ENCODE measurements at places on chromosomes 16 and 17. TPM values are rescaled to one million over a fixed set of nuclear protein-coding genes. Genes with fewer than 3 reads are reported as not detected.
A peak's percentile ranks its signal among the peaks of the same experiment; 100 is the strongest.

GRCh38 chr17:31416503-31416923 lies 25.0 kb downstream of the RAB11FIP4 start:
- DNase-seq, result no peak

The SULT1A2 gene
- total RNA-seq, result 1.0 TPM

GRCh38 chr17:34400301-34400931 lies 37.4 kb upstream of the CCL1 start:
- DNase-seq, result no peak

GRCh38 chr17:3529817-3530741 lies 27.5 kb downstream of the TRPV3 start:
- DNase-seq, result no peak

- no peak for DNase-seq
Observed at GRCh38 chr17:15894258-15894657, 50.7 kb upstream of the ADORA2B start.

GRCh38 chr16:85863384-85863774 lies 35.6 kb upstream of the IRF8 start:
- peak; percentile 12 for DNase-seq

DNA sequence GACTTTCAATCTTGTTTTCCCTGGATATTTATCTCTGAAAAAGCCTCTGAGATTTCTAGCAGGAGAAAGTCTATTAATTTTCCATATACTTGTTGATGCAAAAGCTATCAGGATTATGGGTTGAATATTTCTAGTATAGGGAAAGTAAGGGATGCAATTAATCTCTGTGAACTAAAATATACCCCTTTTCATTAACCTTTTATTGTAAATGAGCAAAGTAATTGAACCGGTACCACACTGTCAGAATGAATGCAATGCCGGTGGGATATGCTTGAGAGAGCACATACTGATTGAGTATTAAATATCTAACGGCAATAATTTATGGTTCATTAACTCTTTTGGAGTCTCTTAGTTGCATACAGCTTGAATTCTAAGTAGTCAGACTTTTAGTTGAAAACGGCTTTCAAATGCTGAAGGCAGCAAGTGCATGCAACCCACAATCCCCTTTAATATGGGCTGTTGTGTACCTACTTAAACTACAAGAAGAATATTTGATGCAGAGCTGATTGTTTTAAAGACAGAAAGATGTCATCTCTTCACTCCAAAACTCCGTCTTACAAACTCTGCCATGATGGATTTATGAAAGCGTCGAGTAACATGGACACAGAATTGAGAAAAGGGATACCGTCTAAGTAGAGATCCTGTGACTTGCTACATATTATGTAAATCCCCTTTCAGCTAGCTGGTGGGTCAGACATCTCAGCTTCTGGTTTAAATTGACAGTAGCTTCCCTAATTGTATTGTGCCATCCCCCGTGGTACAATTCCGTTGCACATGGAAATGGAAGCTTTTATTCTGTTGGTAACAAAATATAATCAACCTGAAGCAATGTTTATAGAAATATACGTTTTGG lies 141.3 kb upstream of the CDH8 start:
- DNase-seq, result no peak

GRCh38 chr17:61239327-61239726 lies 160.3 kb upstream of the TBX2 start:
- DNase-seq, result no peak

DNA sequence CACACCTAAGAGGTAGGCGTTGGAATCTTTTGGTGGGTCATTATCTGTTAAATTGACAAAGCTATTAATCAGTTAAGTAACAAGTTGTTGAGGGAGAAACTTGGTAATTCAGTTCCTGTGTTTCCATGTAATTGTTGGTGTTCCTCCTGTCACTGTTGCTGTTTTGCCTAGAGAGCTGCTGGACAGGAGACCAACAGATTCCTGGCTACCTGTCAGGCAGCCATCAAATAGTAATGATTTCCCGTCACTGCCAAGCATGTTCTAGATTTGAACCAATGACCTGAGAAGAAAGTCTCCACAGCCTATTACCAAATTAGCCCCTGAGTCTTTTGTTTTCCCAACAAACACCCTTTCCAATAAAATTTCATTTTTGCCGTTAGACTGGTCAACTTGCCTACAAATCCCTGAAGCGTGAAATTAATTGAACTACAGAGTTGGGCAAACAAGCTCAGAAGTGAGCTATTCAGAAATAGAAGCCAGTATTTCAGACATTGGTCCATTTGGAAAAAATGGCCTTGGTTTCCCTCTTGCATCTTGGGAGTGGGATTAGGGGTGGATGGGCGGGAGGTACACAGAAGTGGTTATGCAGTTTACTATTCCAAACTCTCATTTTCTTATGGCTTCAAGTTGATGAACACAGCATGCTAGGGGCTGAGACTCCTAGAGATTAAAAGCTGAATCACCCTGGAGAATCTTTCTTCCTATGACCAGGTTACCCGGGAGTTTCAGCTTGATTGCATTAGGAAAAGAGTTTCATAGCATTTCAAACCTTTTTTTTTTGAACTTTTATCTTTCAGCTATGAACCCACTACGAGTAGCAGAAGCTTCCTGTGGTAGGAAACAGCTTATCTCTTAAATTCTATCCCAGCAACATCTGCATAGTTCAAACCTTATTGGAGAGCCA lies 262.8 kb upstream of the MAF start:
- no peak for DNase-seq

- no peak for DNase-seq
Observed at GRCh38 chr16:29303520-29303919, 103.0 kb downstream of the NPIPB11 start.

The RRAD gene
- not detected for total RNA-seq

The TNFRSF17 gene
- total RNA-seq, result not detected

The PRAC2 gene
- total RNA-seq, result not detected

The PDILT gene
- not detected for total RNA-seq

The CYBA gene
- total RNA-seq, result not detected

- no peak for DNase-seq
Observed at GRCh38 chr17:28505986-28506665, at the start of gene FOXN1. FOXN1 (plus strand) TSS chr17:28506348; CDS start chr17:28523970, 17,622 bp downstream.

DNA sequence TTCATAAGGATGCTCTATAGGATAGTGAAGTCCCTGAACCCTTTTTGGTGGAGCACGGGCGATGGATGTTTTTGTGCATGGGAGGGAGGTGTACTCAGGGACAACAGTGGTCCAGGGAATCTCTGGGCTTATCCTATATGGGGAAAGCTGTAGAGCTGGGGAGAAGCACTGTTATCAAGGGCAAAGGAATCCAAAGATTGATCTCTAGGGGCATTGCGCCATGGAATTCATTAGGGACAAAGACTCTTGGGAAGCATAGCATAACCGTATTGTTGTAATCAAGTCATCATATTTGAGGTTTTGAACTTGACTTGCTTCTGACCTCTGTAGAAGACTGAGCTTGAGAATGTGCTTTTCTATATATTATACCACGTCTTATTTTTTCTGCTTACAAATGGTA lies 172.9 kb upstream of the ZFHX3 start:
- DNase-seq, result no peak

- no peak for DNase-seq
Observed at GRCh38 chr16:75326333-75326732, 74.9 kb upstream of the BCAR1 start.

DNA sequence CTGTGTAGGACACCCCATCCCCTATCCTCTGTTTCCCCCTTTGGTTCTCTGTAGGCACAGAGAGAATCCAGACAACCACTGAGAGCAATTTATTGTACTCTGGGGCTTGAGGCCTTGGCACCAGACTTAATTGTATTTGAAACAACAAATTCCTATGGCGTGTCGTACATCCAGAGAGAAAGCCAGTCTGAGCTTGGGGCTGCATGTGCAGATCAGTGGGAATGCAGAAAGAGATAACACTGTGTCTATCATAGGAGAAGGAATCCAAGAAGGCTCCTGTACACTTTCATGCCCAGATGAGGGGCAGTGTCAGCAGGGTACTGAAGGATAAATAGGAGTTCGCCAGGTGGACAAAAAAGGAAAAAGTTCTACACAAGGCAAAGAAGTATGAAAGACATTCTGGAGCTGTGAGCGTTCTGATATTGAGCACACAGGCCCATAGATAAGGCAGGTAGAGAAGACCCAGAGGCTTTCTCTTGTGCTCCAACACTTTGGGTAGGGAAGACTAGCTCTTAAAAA lies 22.0 kb upstream of the IL4R start:
- DNase-seq, result no peak

DNA sequence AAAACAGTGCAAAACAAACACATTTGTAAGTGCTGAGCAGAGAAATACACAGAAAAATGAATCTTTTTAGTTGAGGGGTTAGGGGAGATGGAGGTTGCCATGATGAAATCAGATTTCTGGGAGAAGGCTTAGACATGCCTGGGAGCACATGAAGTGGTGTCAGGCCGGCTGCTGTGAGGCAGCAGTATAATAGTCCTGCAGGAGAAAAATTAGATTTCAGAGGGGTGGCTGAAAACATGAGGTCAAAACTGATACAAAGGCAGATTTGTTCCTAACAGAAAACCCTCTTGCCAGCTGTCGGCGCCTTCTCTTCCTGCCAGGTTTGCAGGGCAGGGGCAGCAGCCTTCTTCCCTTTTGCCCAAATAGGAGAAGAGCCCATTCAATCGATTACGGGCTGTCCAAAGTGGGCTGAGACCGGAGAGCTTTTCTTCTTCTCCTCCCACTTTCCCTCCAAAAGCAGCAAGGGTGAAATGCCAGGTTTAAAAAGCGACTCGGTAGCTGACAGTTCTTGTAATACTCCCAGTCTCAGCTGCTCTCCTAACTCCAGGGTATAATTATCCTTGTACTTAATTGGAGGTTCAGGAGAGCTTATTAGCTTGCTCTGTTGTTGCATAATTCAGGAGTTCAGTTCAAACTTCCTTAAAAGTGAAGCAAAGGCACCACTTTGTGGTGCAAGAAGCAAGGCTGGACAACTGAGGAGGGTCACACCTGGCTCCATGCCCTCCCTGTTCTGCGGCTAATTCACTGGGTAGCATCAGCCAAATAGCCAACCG lies 80.0 kb downstream of the PCTP start:
- DNase-seq, result no peak

DNA sequence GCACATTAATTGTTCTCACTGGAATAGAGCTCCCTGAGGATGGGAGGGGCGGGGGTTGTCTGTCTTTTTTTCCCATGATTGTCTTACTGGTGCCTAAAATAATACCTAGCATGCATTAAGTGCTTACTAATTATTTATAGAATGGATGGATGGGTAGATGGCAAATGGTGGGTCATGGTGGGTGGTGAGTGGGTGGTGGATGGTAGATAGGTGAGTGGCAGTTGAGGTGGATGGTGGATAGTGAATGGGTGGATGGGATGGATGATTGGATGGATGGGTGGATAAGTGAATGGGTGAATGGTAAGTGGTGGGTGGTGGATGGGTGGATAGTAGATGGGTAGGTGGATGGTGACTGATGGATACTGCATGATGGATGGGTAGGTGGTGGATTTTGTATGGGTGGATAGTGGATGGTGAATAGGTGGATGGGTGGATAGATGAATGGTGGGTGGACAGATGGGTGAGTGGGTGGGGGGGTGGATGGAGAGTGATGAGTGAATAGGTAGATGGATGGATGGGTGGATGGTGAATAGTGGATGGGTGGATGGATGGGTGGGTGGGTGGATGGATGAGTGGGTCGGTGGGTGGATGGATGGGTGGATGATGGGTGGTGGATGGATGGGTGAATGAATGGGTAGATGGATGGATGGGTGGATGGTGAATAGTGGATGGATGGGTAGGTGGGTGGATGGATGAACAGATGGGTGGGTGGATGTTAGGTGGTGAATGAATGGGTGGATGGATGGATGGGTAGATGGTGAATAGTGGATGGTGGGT lies 51.6 kb downstream of the RBFOX3 start:
- no peak for DNase-seq

The TEX19 gene
- 1.4 TPM for total RNA-seq

The CYB5D1 gene
- total RNA-seq, result 4.8 TPM

DNA sequence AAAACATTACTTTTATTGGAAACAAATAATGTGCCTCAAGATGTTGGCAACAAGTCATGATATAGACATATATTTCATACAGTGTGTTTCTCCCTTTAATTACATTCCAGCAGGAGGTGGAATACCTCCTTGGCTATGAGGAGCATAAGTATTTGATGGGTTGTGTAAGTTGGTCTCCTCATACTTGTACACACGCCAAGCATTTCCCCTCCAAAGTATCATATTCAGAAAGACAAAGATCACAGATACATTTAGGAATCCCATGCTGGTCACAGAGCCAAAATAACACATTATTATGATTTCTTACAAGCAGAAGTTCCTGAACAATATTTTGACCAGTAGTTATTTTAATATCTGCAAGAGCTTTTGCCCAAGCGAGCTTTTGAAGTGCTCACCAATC lies 57.8 kb downstream of the WSB1 start:
- DNase-seq, result no peak

GRCh38 chr17:53426505-53426904 lies 396.2 kb upstream of the KIF2B start:
- DNase-seq, result no peak

- peak; percentile 86 for DNase-seq
Observed at GRCh38 chr16:19118938-19119431, 5.2 kb downstream of the ITPRIPL2 start.

- DNase-seq, result peak; percentile 20
Observed at GRCh38 chr17:57735707-57736106, 9.4 kb downstream of the CCDC182 start.

GRCh38 chr17:49190932-49191331 lies 19.4 kb downstream of the GNGT2 start:
- no peak for DNase-seq

GRCh38 chr17:65121916-65122806 lies 15.0 kb upstream of the RGS9 start:
- DNase-seq, result no peak

The KRT33A gene
- total RNA-seq, result not detected

DNA sequence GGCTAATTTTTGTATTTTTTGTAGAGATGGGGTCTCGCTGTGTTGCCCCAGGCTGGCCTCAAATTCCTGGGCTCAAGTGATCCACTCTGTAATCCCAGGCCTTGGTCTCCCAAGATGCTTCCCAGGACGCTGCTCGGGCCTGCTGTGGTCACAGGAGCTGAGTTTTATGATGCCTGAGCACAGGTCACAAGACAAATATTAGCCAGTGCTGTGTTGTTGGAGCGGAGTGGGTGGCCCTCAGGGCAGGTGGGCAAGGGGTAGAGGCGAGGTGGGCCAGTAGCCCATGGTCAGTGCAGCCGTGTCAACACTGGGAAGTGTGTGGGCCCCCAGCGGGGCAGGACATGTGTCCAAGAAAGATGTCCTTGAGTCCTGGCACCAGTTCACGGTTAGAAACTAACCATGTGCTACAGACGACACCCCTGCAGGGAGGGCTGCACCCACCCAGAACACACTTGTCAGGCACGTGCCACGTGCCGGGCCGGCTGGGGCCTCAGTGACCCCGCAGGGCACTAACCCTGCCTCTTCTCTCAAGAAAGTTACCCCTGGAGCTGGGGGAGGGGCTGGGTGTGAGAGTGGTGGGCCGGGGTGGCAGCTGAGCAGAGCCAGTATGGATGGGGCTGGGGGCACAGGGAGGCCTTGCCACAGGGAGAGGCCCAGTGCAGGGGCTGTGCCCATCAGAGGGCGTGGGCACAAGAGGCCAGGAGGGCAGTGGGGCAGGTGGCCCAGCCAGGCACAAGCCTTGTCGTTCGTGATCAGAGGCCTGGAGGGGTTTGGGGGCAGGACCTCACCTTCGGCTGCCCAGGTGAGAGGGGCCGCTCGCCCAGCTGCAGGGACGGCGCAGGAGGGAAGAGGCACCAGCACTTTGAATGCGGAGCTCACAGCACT lies 103.1 kb upstream of the CHMP6 start:
- DNase-seq, result no peak

The MRPL12 gene
- 51.9 TPM for total RNA-seq

- no peak for DNase-seq
Observed at GRCh38 chr17:82629748-82630147, 18.5 kb downstream of the WDR45B start.

Measured in HT1080 (cell line).